Activated T-cell treated with anti-CD3 and anti-CD28 coated beads, Interleukin-2, amount 50 U/mL, for 72 hours (primary cell): ENCODE measurements at places on chromosomes 2 and 18. TPM values are rescaled to one million over a fixed set of nuclear protein-coding genes. Genes with fewer than 3 reads are reported as not detected.
A peak's percentile ranks its signal among the peaks of the same experiment; 100 is the strongest.

Gene CCDC68
- total RNA-seq: not detected

Gene CYB5A
- 47.8 TPM for total RNA-seq

Gene RAB6C
- 0.14 TPM for total RNA-seq

- no peaks in the 10 kb centered on the region for H3K4me1 ChIP-seq
- no peaks in the 10 kb centered on the region for H3K27me3 ChIP-seq
Measured at GRCh38 chr18:13409997-13410396, 191.4 kb downstream of the LDLRAD4 start.

DNA sequence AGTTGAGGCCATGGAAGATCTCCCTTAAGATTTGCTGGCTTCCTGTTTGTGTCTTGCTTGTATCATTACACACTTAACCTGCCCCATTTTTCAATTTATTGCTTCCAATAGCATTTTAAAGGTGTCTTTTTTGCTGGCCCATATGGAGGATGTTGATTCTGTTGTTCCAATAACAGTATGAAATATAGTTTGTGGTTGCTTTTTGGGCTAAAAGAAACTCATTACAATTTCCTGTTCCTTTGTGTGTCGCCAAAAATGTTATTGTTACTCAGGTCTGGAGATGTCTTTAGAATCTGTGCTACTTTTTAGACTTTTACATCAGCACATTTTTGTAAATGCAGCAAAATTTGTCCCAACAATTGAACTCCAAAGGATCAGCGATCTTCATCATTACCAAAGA is 234.0 kb upstream of the ITGA4 start:
- H3K27me3 ChIP-seq: no peaks in the 10 kb centered on the region
- H3K36me3 ChIP-seq: peaks cover 21% of the 10 kb centered on the region
- peak overlapping the region; percentile 89 for H3K4me3 ChIP-seq
- no peak for DNase-seq

- peaks cover 1% of the 10 kb centered on the region for H3K36me3 ChIP-seq
- H3K4me1 ChIP-seq: peaks cover 70% of the 10 kb centered on the region
- no peaks in the 10 kb centered on the region for H3K27me3 ChIP-seq
Measured at GRCh38 chr2:223949241-223949840, 4.2 kb upstream of the WDFY1 start.

DNA sequence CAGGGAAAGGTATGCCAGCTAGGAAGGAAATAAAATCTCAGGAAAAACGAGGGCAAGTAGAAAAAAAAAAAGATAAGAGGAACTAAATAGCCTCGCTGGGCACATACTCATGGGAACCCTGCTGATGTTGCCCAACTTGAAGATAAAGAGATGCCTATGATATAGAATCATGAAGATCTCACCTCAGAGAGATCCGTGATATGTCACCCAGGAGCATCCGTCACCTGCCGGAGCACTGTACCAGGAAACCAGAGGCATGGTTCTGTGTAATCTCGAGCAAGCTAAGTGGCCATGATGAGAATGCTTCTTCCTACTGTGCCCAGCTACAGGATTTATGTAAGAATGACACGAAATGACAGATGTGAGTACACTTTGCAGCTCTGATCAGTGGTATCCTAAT is 40.0 kb downstream of the CYP1B1 start:
- H3K4me3 ChIP-seq: no peak overlapping the region
- peaks cover 33% of the 10 kb centered on the region for H3K4me1 ChIP-seq
- no peaks in the 10 kb centered on the region for H3K36me3 ChIP-seq
- no peak for DNase-seq
- peaks cover 56% of the 10 kb centered on the region for H3K27me3 ChIP-seq
- H3K27ac ChIP-seq: no peak overlapping the region

DNA sequence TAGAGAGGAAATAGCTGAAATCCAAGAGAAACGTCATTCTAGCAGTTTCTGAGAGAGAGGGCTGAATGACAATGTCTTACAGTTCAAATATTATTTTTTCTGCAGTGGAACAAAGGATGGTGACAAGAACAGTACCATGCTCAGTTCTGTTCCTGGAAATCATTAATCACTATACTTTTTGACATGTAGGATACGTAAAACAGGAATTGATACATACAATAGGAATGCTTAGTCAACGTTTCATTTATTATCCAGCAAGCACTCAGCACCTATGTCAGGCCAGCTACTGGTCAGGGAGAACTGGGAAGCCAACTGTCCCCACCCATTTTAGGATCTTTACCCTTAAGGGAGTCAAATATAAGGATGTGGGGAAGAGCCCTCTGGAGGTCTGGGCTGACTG is 114.7 kb downstream of the DHRS9 start:
- no peaks in the 10 kb centered on the region for H3K27me3 ChIP-seq
- H3K27ac ChIP-seq: no peak overlapping the region
- H3K4me3 ChIP-seq: no peak overlapping the region
- H3K4me1 ChIP-seq: no peaks in the 10 kb centered on the region

Gene ITGA4
- 47.3 TPM for total RNA-seq

Gene RFTN2
- not detected for total RNA-seq

DNA sequence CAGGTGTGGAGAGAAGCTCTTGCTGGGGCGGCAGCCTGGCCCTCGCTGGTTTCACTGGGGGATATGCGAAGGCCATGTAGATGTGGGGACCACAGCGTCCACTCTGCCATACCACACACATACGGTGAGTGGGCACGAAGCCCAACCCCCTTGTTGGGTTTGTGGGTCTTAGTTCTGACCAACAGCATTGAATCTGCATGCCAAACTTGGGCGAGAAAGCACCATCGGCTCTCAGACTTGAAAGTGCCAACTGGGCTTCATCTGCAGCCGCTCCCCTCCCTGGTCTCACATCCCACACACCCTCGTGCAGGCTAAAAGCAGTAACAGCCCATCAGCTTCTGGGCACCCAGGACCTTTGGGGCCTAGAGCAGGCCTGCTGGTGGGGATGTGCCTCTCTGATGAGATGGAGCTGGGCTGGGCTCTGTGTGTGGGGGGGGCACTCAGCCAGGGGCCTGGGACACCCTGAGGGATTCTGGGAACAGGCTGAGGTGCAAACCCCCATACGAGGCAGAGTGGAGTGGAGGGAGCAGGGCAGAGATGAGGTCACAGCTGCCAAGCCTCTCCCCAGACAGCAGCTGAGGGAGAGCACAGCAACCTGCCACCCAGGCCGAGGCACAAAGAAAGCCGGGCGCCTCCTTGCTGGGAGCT is 264.4 kb downstream of the TWIST2 start:
- no peaks in the 10 kb centered on the region for H3K27me3 ChIP-seq
- peaks cover 7% of the 10 kb centered on the region for H3K4me1 ChIP-seq
- DNase-seq: no peak
- H3K4me3 ChIP-seq: no peak overlapping the region
- peaks cover 8% of the 10 kb centered on the region for H3K36me3 ChIP-seq

GRCh38 chr18:47334966-47335365 is 83.5 kb upstream of the SKOR2 start:
- H3K4me1 ChIP-seq: no peaks in the 10 kb centered on the region
- H3K36me3 ChIP-seq: no peaks in the 10 kb centered on the region
- H3K4me3 ChIP-seq: no peak overlapping the region
- no peak for DNase-seq
